ENCODE measurements at places on chromosomes 2 and 18.

- DNase-seq = peak; percentile 56
Measured at GRCh38 chr2:46062637-46063412, 234.4 kb upstream of the EPAS1 start.

- DNase-seq = no peak
Measured at GRCh38 chr2:57602733-57603132, 443.9 kb upstream of the VRK2 start.

GRCh38 chr18:73264562-73264921 is 396.8 kb upstream of the NETO1 start:
- no peak for DNase-seq

DNA sequence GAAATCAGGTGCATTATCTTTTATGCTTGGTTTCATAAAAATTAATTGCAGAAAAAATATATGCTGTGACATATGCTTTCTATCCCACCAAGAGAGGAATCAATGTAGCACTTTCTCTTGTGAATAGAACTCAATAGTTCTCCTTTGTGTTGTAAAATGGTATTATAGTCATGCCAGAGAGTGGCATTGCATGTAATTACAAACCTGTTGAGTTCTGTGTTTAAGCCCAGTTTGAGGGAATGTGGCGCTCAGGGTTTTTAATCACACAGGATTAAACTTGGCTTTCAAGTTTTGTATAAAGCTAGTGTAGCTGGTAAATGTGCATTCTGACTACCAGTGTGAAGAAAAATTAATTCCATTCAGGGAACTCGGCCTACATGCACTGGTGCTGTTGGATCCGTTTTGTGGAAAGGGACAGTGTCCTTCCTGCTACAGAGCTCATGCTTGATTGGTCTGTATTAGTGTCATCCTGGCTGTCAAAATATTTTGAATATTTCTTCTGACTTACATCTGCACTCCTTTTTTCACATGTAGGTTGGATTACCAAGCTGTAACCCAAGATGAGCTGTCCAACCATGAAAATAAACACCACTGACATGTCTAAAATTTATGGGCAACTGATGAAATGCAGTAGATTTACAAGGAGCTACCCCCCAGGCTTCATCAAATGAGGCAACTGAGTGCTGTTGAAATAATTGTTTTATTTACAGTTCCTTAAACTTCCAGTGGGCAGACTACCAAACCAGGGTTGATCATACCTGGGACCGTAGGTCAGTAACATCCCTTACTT is 80.3 kb downstream of the SLC4A3 start:
- DNase-seq = no peak

GRCh38 chr2:110105183-110105582 is 10.4 kb downstream of the MALL start:
- no peak for DNase-seq

- no peak for DNase-seq
Measured at GRCh38 chr2:12081481-12082210, 335.2 kb downstream of the LPIN1 start.

GRCh38 chr2:40118622-40119021 is 333.3 kb downstream of the SLC8A1 start:
- DNase-seq = no peak

- DNase-seq = no peak
Measured at GRCh38 chr2:100630473-100630977, 67.7 kb downstream of the PDCL3 start.

GRCh38 chr18:68568364-68569155 is 146.3 kb downstream of the TMX3 start:
- DNase-seq = no peak

DNA sequence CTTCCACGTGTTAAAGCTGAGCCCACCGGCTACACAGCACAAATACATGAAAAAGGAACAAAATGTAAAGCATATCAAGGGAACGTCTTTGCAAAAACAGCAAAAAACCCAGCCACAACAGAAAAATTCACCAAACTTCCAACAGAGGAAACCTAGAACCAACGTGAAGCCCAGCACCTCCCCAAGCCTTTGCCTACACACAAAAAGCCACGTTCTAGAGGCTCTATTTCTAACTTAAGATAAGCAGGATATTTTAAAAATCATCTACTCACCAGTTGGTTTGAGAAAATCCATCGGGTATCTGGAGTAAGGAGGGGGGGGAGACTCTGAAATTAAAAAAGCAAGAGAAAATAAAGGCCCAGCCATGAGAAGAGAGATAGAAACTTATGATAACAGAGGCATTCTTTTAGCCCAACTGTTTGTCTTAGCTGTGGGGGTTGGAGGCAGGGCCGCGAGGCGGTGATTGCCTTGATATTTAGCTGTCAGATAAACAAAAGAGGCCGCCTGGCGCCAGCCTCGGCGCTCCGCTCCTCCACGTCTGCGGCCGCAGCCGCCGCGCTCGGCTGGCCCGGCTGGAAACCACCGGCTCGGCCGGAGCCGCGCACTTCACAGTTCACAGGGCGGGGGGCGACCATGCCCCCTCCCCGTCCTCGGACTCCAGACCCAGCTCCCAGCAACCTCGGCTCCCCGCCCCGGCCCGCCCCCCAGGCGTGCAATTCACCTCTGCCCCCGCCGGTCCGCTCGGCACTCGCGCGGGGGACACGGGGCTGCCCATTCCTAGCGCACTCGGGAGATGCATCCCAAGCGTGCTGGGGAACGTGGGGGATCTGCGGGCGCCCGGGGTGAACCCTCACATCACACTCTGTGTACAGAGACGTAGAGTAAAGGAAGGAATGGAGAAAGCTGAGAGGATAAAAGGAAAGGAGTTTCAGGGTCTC is 2.4 kb downstream of the SMAD7 start:
- no peak for DNase-seq

GRCh38 chr2:104786821-104787220 is 67.1 kb upstream of the POU3F3 start:
- DNase-seq = no peak

DNA sequence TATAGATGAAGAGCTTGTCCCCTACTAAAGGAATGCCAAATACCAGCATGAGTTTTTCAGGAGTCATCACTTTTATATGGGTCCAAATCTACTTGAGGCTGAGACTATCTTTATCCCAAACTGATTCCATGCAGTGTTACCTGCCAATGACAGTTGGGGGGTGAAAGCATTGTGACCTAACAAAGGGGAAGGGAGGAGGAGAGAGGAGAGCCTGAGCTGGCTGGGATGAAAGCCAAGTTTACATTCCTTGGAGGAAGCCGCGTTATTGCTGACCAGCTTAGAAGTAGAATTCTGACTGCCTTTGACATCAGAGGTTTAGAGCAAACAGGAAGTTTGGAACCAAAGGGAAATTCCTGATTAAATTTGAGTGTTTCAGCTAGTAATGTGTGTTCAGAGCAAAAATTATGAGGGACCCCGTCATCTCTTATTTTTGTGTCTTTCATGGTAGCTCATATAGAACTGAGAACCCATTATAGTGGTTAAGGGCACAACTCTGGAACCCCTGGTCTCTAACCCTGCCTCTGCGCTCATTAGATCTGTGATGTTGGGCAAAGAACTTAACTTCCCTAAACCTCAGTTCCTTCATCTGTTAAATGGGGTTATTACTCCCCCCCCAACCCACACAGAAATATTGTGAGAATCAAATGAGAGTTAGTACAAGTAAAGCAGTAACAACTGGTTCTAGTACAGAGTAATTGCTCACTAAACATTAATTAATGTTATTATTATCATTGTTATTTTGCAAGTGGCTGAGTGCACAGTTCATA is 199.3 kb upstream of the EPAS1 start:
- no peak for DNase-seq

- DNase-seq = peak; percentile 67
Measured at GRCh38 chr2:8836971-8837794, at the start of gene KIDINS220. Gene KIDINS220, minus strand, starts transcription at chr2:8837613. Its CDS starts 10,520 bp downstream, at chr2:8827093.

GRCh38 chr2:226794751-226795171 is 4.9 kb downstream of the IRS1 start:
- DNase-seq = no peak

DNA sequence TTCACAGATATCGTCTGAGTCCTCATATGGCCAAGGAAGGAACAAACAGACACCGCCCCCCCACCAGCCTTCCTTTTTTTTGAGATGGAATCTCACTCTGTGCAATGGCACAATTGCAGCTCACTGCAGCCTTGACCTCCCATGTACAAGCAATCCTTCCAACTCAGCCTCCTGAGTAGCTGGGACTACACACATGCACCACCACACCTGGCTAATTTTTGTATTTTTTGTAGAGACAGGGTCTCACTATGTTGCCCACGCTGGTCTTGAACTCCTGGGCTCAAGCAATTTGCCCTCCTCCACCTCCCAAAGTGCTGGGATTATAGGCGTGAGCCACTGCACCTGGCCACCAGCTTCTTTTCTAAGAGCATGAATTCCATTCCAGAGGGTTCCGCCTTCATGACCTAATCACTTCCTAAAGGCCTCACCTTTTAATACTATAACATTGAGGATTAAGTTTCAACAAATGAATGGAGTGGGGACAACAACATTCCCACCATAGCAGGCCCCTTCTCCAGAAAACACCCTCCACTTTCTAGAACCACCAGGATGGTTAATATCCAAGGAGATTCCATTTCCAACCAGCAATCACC is 2.2 kb upstream of the TMBIM1 start:
- no peak for DNase-seq

DNA sequence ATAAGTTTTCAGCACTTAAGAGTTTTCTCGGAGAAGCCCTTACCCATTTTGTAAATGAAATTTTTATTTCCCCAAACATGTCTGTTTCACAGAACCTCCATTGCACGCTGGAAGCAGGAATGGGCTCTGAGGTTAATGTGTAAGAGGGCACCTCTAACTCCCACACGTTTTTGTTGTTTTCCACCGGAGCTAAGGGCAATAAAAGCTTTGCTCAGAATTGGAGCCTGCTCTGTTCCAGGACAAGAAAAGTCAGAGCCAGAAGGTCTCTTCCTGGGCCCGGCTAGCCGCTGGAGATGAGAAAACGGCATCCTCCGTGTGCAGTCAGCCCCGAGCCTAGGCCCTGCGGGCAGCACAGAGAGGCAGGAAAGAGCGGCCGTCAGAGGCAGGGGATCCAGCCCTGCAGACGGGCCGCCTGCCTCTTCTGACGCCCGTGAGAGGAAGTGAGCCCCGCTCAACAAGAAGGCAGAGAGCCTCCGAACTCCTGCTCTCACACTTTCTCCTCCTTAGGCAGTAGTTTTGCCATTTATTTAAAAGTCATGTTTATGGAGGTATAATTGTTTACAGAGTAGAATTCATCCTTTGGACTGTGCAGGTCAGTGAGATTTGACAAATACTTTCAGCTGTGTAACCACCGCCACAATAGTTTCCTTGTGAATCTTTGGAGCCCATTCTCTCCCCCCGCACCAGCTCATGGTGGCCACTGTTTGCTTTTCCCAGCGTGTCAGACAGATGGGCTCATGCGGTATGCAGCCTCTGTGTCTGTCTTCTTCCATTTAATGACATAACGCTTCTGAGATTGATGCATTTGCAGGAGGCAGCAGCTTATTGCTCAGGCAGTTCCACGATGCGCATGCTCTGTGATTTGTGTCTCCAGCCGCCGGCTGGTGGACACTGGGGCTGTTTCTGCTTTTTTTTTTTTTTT is 117.3 kb downstream of the GALR1 start:
- DNase-seq = no peak

DNA sequence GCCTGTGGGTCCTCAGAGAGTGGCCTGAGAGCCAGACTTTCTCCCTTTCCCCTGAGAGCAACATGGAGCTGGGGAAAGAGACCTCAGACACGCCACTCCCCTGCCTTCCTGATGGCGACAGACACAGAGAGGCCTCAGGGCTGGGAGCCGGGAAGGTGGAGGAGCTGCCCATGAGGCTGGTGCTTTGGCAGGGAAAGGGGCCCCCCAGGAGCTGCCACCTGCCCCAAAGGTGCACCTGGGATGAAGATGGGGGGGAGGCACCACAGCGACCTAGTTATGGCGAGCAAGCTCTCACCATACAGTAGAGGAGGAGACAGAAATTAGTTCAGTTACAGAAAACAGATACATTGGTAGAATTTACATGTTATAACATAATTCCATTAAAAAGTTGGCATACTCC is 80.7 kb upstream of the PXDN start:
- DNase-seq = no peak

DNA sequence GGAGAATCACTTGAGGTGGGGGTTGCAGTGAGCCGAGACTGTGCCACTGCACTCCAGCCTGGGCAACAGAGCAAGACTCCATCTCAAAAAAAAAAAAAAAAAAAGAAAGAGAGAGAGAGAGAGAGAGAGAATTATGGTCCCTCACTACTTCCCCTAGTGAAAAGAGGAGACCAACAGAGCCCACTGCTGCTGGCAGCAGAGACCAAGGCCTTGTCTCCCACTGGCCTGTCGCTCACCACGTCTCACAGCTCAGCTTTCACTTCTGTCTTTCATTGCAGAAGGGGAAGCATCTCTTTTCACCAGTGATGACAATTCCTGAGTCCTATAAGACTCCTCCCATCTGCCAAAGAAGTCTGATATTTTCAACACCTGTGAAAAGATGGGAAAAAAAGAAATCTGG is 81.3 kb downstream of the CLHC1 start:
- DNase-seq = no peak

DNA sequence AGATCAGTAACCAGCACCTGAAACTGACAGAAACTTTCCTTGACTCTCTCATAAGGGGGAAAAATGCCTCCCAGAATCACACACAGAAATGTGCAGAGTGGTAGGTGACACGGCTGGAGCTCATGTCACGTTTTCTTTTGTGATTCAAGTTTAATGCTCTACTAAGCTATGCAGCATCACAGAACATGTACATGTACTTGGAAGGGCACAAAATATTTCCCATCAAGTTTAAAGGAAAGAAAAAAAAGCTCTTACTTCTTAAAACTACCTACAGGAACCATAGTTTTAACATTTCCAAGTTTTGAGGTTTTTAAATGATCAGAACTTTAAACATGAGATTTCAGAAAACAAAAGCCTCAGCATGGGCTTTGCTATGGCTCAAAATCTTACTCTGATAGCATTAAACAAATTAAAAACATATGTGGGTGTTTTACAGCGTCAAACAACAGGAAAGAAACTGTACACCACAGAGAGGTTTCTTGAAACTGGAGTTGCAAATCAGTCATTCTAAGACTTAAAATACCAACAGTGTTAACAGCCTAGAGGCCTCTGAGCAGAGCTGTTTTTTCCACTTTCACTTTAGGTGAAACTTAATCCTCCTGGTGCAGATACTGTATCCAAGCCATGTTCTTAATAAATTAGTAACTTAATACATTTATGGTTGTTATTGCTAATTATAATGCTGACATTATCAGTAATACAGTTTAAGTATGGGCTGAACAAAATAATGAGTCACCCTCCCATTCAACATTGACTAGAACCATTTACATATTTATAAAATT is 30.1 kb downstream of the MBP start:
- DNase-seq = no peak

DNA sequence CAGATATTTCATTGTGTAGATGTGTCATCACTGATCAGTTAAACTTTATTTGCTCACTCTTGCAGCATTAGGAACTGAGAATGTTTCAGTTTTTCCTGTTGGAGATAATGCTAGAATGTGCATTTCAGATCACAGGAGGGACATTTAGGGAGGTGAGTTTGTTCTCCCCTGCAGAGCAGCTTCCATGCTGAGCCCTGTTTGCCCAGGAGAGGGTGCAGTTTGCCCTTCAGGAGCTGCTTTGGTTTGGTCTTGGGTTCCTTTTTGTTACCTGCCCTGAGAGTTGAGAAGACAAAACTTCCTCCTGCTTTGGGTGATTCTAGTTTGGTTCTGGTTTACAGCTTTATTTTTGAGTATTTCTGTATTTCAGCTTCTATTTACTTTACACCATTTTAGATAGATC is 49.9 kb downstream of the DGKD start:
- no peak for DNase-seq
